ENCODE measurements at places on chromosomes 7 and 10.

DNA sequence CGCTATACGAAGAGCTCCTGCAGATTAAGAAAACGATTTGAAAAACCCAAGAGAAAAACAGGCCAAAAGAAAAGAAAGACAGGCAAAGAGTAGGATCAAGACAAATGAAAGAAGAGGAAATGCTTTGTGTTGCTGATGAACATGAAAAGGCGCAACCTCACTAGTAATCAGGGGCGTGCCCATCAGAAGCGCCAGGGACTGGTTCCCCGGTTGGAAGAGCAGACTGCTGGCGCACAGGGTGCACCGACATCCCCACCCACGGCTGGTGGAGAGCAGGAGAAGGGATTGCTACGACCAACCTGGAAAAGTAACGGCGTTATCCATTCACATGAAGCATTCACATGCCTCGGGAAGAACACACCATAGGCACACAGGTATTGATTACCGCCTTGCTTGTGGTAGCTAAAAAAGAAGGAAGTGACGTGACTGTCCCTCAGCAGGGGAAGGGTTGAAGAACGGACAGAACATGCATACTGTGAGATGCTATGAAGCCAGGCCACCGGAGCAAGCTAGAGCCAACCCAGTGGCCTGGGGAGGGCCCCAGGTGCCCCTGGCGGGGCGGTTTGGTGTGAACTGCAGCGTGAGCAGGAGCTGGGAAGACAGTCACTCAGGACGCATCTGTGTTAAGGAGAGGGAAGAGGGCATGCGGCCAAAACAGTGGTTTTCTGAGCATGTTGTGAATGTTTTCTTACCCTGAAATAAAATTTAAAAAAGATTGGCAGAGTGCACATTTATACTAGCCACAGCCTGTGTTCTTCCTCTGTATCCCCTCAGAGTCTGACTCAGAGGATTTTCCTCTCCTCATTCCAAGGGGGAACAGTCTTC, 18.3 kb downstream of the AGAP3 start:
- DNase-seq: no peak

- DNase-seq: no peak
Measured at GRCh38 chr10:44457259-44457658, 72.4 kb upstream of the CXCL12 start.

GRCh38 chr7:17369691-17370426, 71.4 kb downstream of the AHR start:
- no peak for DNase-seq

- DNase-seq: no peak
Measured at GRCh38 chr10:93095225-93095624, 21.5 kb downstream of the CYP26A1 start.

DNA sequence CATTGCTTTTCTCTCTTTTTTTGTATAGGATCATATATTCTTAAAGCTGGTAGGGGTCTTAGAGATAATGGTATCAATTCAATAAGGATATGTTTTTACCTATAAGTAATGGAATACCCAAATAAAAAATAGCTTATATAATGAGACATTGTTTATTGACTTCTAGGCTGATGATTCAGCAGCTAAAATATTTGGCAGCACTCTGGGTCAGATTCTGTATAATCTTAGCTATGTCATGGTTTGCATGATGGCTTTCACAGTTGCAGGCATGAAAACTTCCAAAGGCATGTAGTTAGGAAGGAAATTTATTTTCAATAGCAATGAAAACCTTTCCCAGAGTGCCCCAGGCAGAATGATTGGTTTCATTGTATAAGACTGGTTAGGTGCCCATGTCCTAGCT, 32.1 kb upstream of the A1CF start:
- no peak for DNase-seq

DNA sequence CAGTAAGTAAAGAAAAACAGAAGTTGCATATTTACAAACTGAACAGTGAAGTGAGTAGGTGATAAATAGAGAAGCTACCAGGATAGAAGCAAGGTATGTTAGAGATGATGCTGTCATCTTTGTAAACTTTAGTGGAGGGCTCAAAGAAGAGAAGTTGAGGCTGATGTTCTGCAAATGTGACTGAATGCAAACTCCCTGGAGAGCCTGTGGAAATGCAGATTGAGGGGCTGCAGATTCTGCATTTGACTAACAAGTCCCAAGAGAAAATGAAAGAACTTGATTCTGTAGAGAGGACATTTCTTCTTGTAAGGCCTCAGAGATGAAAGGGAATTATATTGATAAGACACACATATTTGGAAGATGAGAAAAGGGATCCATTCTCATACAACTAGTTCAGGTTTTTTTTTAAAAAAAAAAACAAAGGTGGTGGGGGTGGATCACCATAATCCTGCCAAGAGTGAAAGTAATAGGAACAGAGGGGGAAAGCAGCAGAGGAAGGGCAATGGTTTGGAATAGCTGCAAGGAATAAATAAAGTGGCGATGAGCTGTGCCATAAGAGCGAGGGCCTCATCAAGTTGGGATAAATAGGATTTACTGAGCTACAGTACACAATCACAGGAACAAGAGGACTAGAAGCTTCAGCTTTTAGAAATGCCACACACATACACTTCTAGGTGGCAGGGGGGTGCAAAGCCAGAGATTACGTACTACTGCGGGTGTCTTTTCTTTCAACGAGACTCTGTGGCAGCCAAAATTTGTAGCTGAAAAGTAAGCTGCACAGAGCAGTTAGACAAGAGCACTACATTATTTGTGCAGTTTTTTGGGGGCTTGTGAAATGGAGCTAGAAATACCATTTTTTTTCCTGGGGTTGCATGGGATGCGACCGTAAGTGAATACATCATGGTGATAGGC, 778.5 kb downstream of the NRG3 start:
- DNase-seq: no peak

DNA sequence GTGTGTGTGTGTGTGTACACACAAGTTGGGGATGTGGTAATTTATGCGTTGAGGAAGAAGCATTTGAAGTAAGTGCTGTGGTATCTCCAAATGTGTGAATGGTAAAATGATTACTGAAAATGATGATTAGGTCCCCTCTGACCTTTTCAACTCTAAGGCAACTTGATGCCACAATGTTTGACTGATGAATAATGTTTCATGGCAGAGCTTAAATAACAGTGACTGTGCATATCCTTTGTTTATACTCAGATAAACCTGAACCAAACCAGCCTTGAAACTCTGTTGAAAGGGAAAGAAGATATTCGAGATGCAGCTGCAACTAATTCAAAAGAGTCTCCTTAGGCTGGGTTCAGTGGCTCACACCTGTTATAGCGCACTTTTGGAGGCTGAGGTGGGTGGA, 64.8 kb upstream of the YAE1 start:
- DNase-seq: no peak

DNA sequence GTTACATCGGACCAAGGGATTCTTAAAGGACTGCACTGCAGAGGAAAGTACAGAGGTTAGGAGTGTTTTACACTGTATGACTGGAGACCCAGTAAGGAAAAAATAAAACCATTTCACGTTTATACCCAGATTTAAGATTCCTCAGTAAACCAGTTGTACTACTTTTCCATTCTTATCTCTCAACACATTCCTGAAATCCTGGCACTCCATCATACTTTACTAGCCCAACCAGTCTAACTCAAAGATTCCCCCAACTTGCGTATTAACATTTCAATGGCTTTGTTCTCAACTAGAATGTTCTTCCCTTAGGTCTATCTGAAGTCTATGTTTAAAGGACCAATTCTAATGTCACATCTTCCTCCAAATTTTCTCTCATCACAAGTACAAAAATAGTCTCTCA, 8.0 kb downstream of the CCDC186 start:
- no peak for DNase-seq

- DNase-seq: no peak
Measured at GRCh38 chr10:110093722-110094121, 85.9 kb downstream of the ADD3 start.

DNA sequence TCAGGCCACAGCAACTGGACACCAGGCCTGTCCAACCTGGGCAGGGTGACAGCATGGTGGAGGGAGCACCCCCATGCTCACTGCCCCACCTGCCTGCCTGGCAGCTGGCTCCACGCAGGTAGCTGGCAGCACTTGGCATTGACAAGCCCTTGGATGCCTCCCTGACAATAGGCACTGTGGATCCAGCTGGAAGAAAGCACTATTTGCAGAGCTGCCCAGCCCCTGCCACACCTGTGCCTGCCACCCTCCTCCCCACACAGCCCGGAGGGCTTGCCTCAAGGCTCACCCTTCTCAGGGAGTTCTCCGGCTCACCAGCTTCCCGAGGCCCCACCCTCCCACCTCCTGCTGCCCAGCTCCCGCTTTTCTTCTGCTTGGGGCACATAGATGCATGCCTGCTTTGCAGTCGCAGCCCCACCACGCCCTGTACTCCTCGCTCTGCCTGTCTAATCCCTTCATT, 160.1 kb downstream of the NEURL1 start:
- no peak for DNase-seq

- DNase-seq: no peak
Measured at GRCh38 chr10:32357056-32357735, 10.2 kb upstream of the EPC1 start.

DNA sequence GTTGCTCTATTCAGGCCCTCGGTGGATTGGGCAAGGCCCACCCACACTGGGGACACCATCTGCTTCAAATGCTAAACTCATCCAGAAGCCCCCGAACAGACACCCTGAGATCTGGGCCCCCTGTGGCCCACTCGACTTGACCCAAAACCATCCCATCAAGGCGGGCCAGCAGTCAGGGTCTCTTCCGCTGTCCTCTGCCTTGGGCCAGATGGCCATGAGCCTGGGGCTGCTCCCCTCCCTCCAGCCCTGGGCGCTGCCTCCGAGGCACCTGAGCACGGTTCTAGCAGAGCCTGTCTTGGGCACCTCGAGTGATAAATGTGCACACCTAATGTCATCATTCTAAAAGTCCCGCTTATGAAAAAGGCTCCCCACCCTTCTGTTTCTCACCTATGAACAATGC, 449.4 kb downstream of the TCERG1L start:
- DNase-seq: no peak

DNA sequence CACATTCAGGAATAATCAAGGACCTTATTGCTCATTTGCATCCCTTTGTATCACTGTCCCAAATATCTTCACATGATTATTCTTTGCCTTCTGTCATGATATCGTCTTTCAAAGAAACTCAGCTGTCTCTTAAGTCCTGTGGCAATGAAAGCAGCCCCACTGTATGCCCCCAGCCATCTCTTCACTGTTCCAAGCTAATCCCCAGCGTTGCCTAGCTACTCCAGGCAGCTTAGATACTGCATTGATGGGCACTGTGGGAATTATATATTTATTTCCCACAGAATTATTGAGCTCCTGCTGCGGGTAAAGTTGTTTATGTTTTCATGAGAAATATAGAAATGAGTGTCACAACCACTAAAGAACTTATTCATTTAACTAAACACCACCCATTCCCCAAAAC, 38.8 kb downstream of the SND1 start:
- no peak for DNase-seq

DNA sequence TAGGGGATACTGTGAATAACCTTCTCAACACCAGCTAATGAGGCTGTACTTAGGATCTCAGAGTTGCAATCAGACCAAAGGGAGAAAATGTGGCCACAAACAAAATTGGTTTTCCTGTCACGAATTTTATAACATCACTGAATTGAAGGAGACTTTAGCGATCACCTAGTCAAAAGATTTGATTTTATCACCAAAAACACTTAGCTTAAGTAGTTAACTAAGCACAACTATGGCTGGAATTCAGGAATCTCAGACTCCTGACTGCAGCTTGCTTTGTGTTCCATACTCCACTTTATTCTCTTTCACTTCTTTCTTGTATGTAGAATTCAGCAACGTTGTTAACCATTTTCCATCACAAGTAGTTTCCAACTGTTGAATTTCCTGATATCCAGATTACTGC, 152.0 kb downstream of the SLC16A9 start:
- no peak for DNase-seq

Data from smooth muscle cell of the brain vasculature (primary cell).